ENCODE measurements at places on chromosomes 3 and 15.

- H3K4me3 ChIP-seq = no peak overlapping the region
- H3K27me3 ChIP-seq = no peaks in the 10 kb centered on the region
- no peak overlapping the region for H3K27ac ChIP-seq
- H3K4me1 ChIP-seq = no peaks in the 10 kb centered on the region
These were observed 5.9 kb downstream of the SCN5A start for GRCh38 chr3:38643592-38643991.

DNA sequence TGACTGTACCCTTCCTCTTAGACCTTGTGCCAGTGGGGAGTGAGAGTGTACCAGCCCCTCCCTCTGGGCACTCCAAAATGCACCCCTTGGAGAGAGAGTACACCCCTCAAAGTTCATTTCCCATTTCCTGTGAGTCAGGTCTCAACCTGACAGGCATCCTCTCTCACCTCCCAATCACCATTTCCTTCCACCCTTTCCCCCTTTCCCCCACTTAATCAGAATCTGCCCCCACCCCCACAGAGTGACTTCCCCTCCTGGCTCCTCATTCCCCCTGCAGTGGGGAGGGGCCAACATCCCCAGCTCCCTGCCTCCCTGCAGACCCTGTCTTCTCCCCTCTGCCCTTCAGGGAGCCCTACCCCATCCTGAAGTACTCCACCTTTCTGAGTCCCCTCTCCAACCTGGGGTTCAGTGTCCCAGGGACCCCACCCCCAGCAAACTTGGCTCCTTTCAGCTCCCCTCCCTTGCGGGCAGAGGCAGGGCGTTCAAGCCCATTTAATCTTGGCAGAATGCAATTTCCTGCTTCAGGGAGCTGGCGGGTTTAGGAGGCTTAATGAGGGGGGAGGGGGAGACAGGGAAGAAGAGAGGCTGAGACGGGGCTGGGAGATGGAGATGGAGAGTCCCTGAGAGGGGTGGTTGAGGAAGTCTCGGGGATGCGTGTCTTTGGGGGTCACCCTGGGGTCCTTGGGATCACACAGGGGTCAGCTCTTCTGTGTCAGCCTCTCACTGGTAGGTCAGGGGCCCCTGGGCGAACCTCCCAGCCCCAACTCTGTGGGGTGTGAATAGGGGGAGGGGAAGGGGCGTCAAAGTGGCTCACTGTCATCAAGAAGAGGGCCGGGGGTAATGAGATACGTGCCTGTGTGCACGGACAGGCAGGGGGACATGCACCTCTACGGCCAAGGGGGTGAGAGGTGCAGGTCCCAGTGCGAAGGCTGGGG is 16.6 kb upstream of the SEMA3F start:
- no peaks in the 10 kb centered on the region for H3K27me3 ChIP-seq
- H3K27ac ChIP-seq = no peak overlapping the region
- no peaks in the 10 kb centered on the region for H3K36me3 ChIP-seq

DNA sequence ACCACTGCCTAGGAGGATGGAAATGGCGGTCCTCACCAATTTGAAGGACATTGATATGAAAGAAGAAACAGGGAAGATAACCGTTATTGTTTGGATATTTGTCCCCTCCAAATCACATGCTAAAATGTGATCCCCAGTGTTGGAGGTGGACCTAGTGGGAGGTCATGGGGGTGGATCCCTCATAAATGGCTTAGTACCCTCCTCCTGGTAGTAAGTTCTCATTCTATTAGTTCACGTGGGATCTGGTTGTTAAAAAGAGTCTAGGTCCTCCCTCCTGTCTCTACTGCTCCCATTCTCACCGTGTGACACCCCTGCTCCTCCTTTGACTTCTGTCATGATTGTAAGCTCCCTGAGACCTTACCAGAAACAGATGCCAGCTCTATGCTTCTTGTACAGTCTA is 30.5 kb downstream of the TLNRD1 start:
- no peaks in the 10 kb centered on the region for H3K36me3 ChIP-seq
- H3K27me3 ChIP-seq = no peaks in the 10 kb centered on the region
- H3K27ac ChIP-seq = no peak overlapping the region
- DNase-seq = no peak

GRCh38 chr15:33535135-33535534 is 224.4 kb downstream of the RYR3 start:
- no peaks in the 10 kb centered on the region for H3K4me1 ChIP-seq
- H3K27ac ChIP-seq = no peak overlapping the region
- H3K4me3 ChIP-seq = no peak overlapping the region
- no peaks in the 10 kb centered on the region for H3K36me3 ChIP-seq
- DNase-seq = no peak
- no peaks in the 10 kb centered on the region for H3K27me3 ChIP-seq

DNA sequence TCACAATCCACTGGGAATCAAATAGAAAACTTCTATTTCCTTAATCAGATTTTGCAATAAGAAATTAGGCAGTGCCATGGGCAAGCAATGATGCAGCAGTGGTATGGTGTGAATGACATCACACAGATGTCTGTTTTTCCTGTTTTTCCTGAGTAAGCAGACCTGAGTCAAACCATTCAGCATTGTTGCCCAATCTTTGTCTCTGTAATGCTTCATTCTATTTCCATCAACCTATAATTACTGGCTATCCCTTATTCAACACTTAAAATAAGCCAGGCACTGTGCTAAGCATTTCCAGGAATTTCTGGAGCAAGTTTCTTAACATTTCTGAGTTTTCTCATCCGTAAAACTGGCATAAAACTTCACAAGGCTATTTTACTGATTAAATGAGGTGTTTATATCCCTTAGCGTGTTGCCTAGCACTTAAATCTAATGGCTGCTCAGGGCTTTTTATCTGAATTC is 11.3 kb upstream of the OXSR1 start:
- no peak overlapping the region for H3K4me3 ChIP-seq
- H3K4me1 ChIP-seq = no peaks in the 10 kb centered on the region
- H3K27ac ChIP-seq = no peak overlapping the region
- no peaks in the 10 kb centered on the region for H3K27me3 ChIP-seq
- H3K36me3 ChIP-seq = no peaks in the 10 kb centered on the region

- H3K27me3 ChIP-seq = no peaks in the 10 kb centered on the region
- no peak overlapping the region for H3K4me3 ChIP-seq
- no peaks in the 10 kb centered on the region for H3K4me1 ChIP-seq
These were observed 534.4 kb downstream of the EPHB1 start for GRCh38 chr3:135329479-135329878.

DNA sequence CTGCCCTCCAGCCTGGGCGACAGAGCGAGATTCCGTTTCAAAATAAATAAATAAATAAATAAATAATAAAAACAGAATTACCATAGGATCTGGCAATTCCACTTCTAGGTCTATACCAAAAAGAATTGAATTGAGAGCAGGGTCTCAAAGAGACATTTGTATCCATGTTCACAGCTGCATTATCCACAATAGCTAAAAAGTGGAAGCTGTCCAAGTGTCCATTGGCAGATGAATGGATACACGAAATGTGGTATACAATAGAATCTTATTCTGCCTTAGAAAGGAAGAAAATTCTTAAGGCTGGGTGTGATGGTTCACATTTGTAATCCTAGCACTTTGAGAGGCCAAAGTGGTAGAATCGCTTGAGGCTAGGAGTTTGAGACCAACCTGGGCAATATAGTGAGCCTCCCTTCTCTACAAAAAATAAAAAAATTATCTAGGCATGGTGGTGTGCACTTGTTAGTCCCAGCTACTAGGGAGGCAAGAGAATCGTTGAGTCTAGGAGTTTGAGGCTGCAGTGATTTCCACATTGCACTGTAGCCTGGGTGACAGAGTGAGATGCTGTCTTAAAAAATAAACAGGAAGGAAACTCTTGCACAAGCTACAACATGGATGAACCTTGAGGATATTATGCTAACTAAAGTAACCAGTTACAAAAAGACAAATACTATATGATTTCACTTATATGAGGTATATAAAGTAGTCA is 24.2 kb downstream of the PFKFB4 start:
- no peak overlapping the region for H3K27ac ChIP-seq
- no peak overlapping the region for H3K4me3 ChIP-seq
- no peak for DNase-seq
- no peaks in the 10 kb centered on the region for H3K4me1 ChIP-seq

- no peak for DNase-seq
- H3K4me3 ChIP-seq = no peak overlapping the region
- H3K4me1 ChIP-seq = no peaks in the 10 kb centered on the region
- H3K27me3 ChIP-seq = no peaks in the 10 kb centered on the region
These were observed 4.8 kb downstream of the CX3CR1 start for GRCh38 chr3:39275052-39275451.

- no peaks in the 10 kb centered on the region for H3K4me1 ChIP-seq
- no peaks in the 10 kb centered on the region for H3K36me3 ChIP-seq
- no peak overlapping the region for H3K4me3 ChIP-seq
- H3K27me3 ChIP-seq = no peaks in the 10 kb centered on the region
- no peak for DNase-seq
These were observed 84.5 kb downstream of the CACNA2D3 start for GRCh38 chr3:54206874-54207273.

DNA sequence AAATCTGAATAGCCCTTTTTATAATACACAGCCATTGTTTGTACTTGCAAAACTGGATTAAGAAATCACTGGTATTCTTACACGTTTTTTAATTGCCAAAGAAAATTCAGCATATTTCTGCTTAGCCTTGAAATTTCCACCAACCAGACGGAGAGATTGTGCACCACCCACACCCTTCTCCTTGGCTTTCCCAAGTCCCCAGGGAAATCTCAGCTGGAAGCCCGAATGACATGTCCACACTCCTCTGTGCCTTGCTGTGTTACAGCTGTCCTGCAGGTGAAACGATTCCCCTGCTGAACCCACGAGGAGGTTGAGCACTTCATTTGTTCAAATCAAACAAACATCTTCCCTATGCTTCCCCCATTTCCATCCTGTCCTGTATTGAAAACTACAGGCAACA is 49.6 kb upstream of the PPARG start:
- no peaks in the 10 kb centered on the region for H3K4me1 ChIP-seq
- H3K4me3 ChIP-seq = no peak overlapping the region
- DNase-seq = no peak
- H3K36me3 ChIP-seq = no peaks in the 10 kb centered on the region
- no peaks in the 10 kb centered on the region for H3K27me3 ChIP-seq
- no peak overlapping the region for H3K27ac ChIP-seq

DNA sequence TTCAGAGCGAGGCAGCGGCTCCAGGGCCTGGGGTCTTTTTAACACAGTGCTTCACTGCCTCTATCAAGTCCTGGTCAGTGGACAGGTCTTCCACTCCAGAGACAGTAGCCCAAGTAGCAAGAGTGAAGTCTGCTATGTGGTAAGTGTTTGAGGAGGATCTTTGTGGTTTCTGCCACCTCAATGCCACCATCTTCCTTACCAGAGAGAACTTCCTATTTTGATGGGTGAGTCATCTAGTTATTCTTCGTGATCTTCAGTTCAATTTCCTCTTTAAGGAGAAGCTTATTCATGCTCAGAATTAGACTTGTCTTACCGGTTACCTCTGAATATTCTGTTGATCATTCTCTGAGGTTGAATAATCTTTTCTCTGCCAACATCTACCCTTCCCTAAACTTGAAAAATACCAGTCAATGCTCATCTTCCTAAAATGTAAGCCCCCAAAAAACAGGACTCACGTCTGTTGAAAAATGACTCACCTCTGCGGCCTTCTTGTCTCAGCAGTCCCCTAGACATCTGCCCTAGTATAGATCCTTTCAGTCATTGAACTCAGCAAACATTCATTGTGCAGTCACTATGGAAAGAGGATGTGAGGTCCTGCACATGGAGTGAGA is 32.2 kb upstream of the BCL6 start:
- no peak overlapping the region for H3K27ac ChIP-seq
- DNase-seq = no peak
- no peaks in the 10 kb centered on the region for H3K27me3 ChIP-seq
- no peaks in the 10 kb centered on the region for H3K36me3 ChIP-seq

DNA sequence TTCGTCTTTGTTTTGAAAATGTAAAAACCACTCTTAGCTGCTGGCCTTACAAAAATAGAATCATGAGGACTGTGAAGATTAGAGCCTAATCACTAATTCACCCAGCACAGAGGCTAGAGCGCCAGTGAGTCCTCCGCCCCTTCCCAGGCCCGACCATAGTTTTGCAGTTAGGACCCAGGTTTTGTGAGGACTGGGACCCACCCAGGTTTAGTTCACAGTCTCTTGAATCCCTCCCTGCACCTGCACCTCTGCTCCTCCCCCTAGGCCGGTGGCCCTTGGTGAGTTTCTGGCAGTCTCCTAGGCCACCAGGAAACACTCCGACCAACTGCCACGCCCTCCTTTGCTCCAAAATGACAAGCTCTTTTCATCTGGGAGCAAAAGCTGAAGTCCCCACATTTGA is 136.0 kb upstream of the CCDC54 start:
- DNase-seq = peak; percentile 74
- peaks cover 26% of the 10 kb centered on the region for H3K4me1 ChIP-seq
- H3K36me3 ChIP-seq = no peaks in the 10 kb centered on the region
- peak overlapping the region; percentile 87 for H3K4me3 ChIP-seq
- peak overlapping the region; percentile 88 for H3K27ac ChIP-seq
- H3K27me3 ChIP-seq = no peaks in the 10 kb centered on the region

DNA sequence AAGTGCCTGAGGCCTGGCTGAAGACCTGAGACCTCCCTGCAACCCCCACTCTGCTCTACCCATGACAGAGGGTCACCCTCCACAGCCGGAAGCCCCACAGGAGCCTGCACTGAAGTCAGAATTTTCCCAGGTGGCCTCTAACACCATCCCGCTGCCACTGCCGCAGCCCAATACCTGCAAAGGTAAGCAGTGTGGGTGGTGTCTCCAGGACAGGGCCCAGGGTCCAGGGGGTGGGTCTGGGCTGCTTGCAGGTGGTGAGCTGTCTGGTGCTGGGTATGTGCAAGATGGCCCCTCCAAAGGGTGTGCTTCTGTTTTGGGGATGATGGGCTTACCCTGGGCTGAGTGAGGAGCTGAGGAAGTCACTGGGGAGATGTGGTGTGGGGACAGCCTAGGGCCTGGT is 69.9 kb downstream of the FBLN2 start:
- no peaks in the 10 kb centered on the region for H3K36me3 ChIP-seq
- H3K27me3 ChIP-seq = no peaks in the 10 kb centered on the region
- H3K4me1 ChIP-seq = peaks cover 16% of the 10 kb centered on the region
- DNase-seq = no peak
- H3K27ac ChIP-seq = no peak overlapping the region

GRCh38 chr3:24513463-24513862 is 18.8 kb upstream of the THRB start:
- no peak for DNase-seq
- no peak overlapping the region for H3K4me3 ChIP-seq
- H3K27ac ChIP-seq = no peak overlapping the region
- no peaks in the 10 kb centered on the region for H3K36me3 ChIP-seq
- no peaks in the 10 kb centered on the region for H3K27me3 ChIP-seq
- H3K4me1 ChIP-seq = no peaks in the 10 kb centered on the region
